Activated CD4-positive, CD25-positive, alpha-beta regulatory T cell treated with anti-CD3 and anti-CD28 coated beads, Interleukin-2, amount 50 U/mL, for 16 hours (primary cell): ENCODE measurements at places on chromosomes 11 and 22.

- no peak for DNase-seq
Observed at GRCh38 chr11:33891714-33892327, at the start of gene LMO2. Gene LMO2, minus strand, starts transcription at chr11:33892076. Its CDS starts 22,360 bp downstream, at chr11:33869716.

DNA sequence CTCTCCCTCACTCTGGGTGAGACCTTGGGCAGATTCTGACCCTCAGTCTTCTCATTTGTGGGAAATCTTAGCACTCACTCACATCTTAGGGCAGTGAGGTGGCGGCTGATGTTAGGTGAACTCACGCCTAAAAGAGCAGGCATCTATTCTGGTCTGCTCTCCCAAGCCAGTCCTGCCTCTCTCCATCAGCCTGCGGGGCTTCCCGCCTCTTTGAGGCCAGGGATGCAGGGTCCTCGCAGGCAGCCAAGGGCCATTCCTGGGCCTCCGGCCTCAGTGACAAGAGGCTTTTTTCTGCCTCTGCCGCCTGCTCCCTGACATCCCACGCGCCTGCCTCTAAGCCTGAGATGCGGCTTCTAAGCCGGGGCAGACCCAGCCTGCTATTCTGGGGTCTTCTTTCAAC is 13.8 kb upstream of the FGF4 start:
- no peak for DNase-seq

DNA sequence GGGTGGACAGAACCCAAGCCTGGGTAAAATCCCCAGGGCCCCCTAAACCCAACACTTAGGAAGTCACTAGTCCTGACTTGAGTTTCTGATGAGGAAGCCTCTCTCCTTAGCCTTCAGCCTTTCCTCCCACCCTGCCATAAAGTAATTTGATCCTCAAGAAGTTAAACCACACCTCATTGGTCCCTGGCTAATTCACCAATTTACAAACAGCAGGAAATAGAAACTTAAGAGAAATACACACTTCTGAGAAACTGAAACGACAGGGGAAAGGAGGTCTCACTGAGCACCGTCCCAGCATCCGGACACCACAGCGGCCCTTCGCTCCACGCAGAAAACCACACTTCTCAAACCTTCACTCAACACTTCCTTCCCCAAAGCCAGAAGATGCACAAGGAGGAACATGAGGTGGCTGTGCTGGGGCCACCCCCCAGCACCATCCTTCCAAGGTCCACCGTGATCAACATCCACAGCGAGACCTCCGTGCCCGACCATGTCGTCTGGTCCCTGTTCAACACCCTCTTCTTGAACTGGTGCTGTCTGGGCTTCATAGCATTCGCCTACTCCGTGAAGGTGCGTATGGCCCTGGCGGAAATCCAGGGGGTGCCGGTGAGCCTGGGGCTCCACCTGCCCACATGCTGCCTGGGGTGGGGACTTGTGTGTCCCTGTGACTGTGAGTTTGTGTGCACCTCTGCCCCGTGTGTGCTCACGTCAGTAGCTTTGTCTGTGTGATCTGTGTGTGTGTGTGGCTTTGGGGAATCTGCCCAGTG is at the start of gene IFITM1:
Gene IFITM1, plus strand, starts transcription at position 254 of the 767 bp plus-strand sequence. Its CDS starts 131 bp downstream, at position 385.
- DNase-seq = no peak

- no peak for DNase-seq
Observed at GRCh38 chr22:36204632-36205015, 3.0 kb upstream of the APOL4 start.

DNA sequence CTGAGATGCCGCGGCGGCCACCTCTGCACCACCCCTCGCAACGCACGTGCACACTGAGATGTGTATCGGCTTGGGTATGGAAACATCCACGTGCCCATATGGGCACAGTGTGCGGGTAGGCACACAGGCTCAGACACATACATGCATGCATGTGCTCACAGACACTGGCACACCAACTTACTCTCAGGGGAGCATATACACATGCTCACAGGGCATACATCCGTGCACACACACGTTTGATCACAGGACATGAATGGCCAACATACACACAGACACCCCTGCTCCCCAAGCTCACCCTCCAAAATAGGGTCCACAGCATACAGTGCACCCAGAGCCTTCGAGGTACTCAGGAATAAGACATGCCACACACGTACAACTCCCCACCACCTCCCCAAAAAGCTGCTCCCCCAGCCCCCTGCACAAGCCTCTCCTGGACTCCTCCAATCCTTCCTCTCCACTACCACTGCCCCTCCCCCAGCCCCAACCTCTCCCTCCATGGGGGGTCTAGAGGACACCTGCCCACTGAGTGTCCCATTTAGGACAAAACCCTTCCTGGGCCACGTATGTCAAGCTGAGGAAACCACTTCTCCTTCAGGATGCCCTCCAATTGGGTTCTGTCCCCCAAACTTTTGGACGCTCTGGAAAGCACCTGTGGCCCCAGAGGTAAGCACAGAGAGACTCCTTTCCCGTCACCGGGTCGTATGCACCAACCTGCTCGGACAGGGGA is 53.1 kb downstream of the SLC22A12 start:
- DNase-seq = no peak

- DNase-seq = no peak
Observed at GRCh38 chr11:11569936-11570491, 51.8 kb downstream of the GALNT18 start.

DNA sequence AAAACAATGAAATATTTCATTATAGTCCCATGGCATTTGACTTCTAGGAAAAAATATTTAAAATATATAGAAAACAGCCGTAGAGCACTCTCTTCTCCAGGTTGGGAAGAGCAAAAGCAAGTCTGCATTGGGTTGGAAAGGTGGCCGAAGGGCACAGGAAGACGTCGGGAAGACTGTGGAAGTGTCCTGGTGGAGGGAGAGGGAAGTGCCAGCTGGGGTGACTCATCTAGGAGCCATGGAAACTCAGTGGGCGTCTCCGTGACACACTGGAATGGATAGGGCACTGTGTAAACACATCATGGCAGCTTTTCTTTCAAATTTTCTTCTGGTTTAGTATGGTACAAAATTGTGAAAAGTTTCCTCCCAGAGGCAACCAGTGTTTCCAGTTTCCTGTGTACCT is 12.7 kb downstream of the GTPBP1 start:
- DNase-seq = no peak

- DNase-seq = no peak
Observed at GRCh38 chr11:120811731-120812130, 212.2 kb upstream of the TBCEL start.

- DNase-seq = no peak
Observed at GRCh38 chr11:620935-621814, 3.6 kb downstream of the CDHR5 start.

- DNase-seq = no peak
Observed at GRCh38 chr22:36419177-36419911, 31.6 kb upstream of the MYH9 start.

GRCh38 chr11:534396-535209 is 773 bp downstream of the HRAS start:
- no peak for DNase-seq

- no peak for DNase-seq
Observed at GRCh38 chr11:58926251-58926650, 13.0 kb upstream of the GLYATL1 start.

- DNase-seq = no peak
Observed at GRCh38 chr11:33403344-33403743, 146.2 kb downstream of the HIPK3 start.

DNA sequence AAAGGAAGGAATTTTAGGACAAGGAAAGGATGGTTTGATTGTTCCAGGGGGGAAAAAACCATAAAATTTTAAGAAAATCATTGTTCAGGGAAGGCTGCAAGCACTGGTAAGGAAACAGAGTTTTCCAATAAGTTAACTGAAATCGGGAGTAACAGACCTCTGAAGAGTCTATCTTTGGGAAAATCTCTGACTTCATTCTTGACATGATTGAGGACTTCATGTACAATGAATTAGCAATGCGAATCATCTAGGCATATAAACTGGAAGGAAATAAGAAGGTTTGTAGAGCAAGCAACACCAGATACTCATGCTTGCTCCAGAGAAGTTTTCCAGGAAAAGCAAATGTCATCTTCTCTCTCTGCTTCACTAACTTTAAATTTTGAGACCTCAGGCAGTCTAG is 18.5 kb downstream of the APLP2 start:
- no peak for DNase-seq

DNA sequence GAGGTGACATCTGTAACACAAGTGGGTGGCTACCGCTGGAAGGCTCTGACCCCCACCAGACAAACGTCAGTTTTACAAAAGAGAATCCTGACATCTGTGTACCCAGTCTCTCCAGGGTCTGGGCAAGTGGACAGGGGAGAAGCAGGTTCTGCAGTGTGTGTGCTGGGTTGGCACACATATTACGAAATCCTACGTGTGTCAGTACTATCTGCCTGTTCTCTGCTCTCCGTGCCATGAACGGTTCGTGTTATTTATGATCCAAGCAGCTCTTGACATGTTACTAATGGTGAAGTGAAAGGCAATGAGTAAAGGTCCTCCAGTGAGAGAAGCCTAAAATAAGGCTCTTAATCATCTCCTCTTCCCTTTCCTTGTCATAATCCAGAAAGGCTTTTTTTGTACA is 201.5 kb upstream of the MTMR2 start:
- DNase-seq = no peak

- no peak for DNase-seq
Observed at GRCh38 chr11:10931761-10932670, 74.2 kb upstream of the ZBED5 start.

DNA sequence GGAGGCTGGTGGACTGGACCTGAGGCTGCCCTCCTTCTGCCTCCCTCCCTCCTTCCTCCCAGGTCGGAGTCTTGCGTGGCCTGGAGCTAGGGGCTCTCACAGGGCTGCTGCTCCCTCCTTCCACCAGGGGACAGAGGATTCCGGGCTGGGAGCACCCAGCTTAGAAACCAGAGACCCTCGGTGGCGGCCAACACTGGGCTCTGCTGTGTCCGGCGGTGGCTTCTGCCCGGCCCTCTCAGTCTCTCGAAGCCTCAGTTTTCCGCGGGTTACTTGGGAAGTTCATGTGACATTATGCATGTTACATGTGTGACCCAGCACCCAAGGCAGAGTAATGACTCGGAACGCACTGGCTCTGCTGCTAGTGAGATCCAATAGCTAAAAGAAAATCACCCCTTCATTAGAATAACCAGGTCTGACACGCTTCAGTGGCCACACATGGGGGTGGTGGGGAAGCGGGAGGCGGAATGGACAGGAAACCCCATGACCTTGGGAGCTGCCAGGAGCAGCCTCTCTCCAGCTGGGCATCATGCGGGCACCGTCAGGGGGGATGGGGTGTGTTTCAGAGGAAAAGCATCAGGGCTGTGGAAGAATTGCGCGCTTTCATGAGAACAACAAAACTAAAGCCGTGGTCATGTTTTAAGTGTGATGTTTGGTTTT is 5.9 kb upstream of the MRGPRG start:
- DNase-seq = no peak

DNA sequence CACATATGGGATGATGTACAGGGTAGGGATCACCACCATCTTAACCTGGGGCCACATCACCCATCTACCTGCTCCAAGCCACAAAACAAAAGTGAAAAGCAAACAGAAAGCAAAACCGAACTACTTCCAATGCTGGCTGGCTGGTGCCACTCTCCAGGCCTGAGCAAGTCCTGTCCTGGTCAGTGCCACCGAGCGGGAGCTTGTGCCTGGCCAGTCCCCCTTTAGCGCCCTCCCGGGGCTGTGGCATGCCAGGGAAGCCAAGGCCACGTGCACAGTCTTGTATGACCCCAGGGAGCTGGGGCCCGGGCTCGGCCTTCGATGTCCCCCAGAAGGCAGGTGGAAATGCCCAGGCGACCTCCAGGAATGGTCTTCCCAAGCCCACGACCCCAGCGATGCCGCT is 17.9 kb upstream of the NAP1L4 start:
- no peak for DNase-seq

DNA sequence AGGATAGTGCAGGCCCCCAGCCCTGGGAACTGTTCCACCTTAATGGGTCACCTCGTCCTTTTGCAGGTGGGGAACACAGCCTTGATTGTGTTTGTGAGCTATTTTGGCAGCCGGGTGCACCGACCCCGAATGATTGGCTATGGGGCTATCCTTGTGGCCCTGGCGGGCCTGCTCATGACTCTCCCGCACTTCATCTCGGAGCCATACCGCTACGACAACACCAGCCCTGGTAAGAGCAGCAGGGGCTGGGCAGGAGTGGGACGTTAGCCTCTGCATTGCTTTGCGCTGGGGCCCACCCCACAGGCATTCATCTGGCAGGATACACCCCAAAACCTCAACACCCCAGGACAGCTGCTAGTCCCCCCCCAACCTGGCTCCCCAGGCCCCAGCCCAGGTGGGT is 14.8 kb downstream of the SLCO2B1 start:
- DNase-seq = no peak

GRCh38 chr22:43853328-43853931 is 8.9 kb downstream of the SULT4A1 start:
- no peak for DNase-seq

GRCh38 chr11:15318814-15319213 is 204.1 kb downstream of the INSC start:
- DNase-seq = no peak

GRCh38 chr22:26321469-26321913 is 107.6 kb upstream of the ASPHD2 start:
- no peak for DNase-seq

DNA sequence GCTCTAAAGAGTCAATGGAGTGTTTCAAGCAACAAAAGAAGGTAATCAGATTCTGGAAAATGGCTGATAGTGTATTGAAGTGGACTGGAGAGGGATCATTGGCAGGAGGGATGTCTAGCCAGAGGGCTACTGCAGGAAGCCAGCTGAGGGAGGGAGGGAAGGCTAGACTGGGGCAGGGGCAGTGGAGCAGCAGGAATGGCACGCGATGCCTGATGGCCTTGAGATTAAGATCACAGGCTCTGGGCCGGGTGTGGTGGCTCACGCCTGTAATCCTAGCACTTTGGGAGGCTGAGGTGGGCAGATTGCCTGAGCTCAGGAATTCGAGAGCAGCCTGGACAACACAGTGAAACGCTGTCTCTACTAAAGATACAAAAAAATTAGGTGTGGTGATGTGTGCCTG is 47.5 kb upstream of the PRDM11 start:
- DNase-seq = no peak

- DNase-seq = no peak
Observed at GRCh38 chr11:134945993-134946392, 534.0 kb upstream of the B3GAT1 start.

DNA sequence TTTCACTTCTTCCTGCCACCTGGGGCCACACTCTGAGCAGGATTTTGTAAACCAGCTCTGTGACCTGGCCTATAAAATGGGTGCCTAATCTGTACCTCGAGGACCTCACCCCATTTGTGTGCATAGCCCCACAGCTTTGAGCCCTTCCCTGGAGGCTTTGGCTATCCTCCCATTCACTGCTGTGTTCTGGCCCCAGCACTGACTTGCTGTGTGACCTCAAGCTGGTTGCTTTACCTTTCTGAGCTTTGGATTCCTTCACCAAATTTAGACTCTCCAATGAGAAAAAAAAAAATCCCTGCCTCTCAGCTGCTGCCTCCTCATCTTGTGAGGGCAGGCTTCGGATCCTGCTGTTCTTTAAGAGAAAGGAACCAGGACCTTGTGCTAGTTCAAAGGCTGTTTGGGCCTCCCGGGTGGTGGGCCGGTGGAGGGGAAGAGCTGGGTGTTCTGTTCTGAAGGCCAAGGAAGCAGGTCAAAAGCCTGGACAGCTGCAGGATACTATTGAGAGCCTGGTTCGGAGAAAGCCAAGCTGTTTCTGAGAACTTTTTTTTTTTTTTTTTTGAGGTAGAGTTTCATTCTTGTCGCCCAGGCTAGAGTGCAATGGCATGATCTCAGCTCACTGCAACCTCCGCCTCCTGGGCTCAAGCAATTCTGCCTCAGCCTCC is 1.1 kb upstream of the PYGM start:
- no peak for DNase-seq
